Activated CD4-positive, alpha-beta memory T cell treated with anti-CD3 and anti-CD28 coated beads for 36 hours (primary cell): ENCODE measurements at places on chromosomes 2 and 18. TPM values are rescaled to one million over a fixed set of nuclear protein-coding genes. Genes with fewer than 3 reads are reported as not detected.

- no peak overlapping the region for H3K27ac ChIP-seq
- H3K4me1 ChIP-seq = no peaks in the 10 kb centered on the region
- H3K36me3 ChIP-seq = no peaks in the 10 kb centered on the region
- no peak overlapping the region for H3K4me3 ChIP-seq
- no peak for DNase-seq
These were observed 303.3 kb upstream of the GULP1 start for GRCh38 chr2:187988348-187988747.

- H3K36me3 ChIP-seq = no peaks in the 10 kb centered on the region
- H3K4me1 ChIP-seq = no peaks in the 10 kb centered on the region
- no peak overlapping the region for H3K27ac ChIP-seq
- no peak overlapping the region for H3K4me3 ChIP-seq
These were observed 18.3 kb downstream of the FHL2 start for GRCh38 chr2:105380432-105381100.

DNA sequence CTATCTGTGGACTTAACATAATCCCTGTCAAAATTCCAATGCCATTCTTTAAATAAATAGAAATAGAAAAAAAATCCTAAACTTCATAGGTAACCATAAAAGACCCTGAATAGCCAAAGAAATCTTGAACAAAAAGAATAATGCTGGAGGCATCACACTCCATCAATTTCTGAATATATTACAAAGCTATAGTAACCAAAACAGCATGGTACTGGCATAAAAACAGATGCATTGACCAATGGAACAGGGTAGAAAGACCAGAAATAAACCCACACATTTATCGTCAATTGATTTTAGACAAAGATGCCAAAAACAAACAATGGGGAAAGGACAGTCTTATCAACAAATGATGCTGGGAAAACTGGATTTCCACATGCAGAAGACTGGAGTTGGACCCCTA lies 205.7 kb downstream of the VAPA start:
- no peak overlapping the region for H3K27ac ChIP-seq
- H3K36me3 ChIP-seq = no peaks in the 10 kb centered on the region
- no peak for DNase-seq
- H3K4me3 ChIP-seq = no peak overlapping the region
- peaks cover 3% of the 10 kb centered on the region for H3K27me3 ChIP-seq
- H3K4me1 ChIP-seq = peaks cover 18% of the 10 kb centered on the region

GRCh38 chr2:238462782-238463396 lies 36.2 kb downstream of the ASB1 start:
- H3K27me3 ChIP-seq = no peaks in the 10 kb centered on the region
- no peak for DNase-seq
- H3K27ac ChIP-seq = no peak overlapping the region
- no peaks in the 10 kb centered on the region for H3K4me1 ChIP-seq

DNA sequence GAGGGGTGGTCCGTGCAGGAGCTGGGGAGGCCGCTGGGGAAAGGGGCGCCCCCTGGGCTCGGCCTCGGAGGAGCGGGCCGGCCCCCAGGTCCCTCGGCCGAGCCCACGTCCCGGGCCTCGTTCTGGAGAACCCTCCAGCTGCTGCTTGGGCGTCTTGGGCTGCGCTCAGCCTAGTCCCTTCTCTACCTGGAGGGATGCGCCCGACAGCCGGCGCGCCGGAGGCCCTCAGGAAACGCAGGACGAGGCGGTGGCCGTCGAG lies 293 bp upstream of the D2HGDH start:
- no peaks in the 10 kb centered on the region for H3K27me3 ChIP-seq
- H3K27ac ChIP-seq = no peak overlapping the region
- H3K4me3 ChIP-seq = peak overlapping the region; percentile 61
- DNase-seq = no peak

GRCh38 chr18:46615720-46616119 lies 41.3 kb downstream of the LOXHD1 start:
- peaks cover 5% of the 10 kb centered on the region for H3K27me3 ChIP-seq
- H3K36me3 ChIP-seq = no peaks in the 10 kb centered on the region
- DNase-seq = no peak
- H3K27ac ChIP-seq = no peak overlapping the region

DNA sequence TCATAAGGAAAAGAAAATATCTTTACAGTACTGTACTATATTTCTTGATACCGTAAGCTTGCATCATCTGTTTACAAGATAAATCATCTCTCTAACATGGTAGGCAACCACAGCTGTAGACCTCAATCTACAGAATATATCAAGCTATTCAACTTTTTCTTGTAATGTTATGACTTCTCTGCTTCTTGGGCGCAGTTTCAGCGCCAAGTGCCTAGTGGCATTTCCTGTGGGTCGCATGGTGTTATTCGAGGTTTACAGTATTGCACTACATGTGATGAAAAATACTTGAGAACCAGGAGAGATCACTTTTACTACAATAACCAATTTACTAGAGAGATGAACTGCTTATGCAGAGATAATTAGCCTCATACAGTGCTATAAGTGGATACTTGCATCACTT lies 34.0 kb upstream of the SESTD1 start:
- H3K27ac ChIP-seq = no peak overlapping the region
- no peak for DNase-seq
- H3K4me3 ChIP-seq = no peak overlapping the region
- no peaks in the 10 kb centered on the region for H3K4me1 ChIP-seq
- no peaks in the 10 kb centered on the region for H3K36me3 ChIP-seq

AQP12B gene
- total RNA-seq = not detected

CAPN14 gene
- 0.39 TPM for total RNA-seq

- H3K36me3 ChIP-seq = no peaks in the 10 kb centered on the region
- H3K4me1 ChIP-seq = no peaks in the 10 kb centered on the region
- H3K27me3 ChIP-seq = peaks cover 8% of the 10 kb centered on the region
- H3K27ac ChIP-seq = no peak overlapping the region
These were observed 151.0 kb downstream of the MREG start for GRCh38 chr2:215862351-215862771.

GRCh38 chr2:232817756-232818155 lies 41.4 kb upstream of the KCNJ13 start:
- peaks cover 32% of the 10 kb centered on the region for H3K36me3 ChIP-seq
- no peak overlapping the region for H3K4me3 ChIP-seq
- H3K27ac ChIP-seq = no peak overlapping the region
- no peak for DNase-seq

DNA sequence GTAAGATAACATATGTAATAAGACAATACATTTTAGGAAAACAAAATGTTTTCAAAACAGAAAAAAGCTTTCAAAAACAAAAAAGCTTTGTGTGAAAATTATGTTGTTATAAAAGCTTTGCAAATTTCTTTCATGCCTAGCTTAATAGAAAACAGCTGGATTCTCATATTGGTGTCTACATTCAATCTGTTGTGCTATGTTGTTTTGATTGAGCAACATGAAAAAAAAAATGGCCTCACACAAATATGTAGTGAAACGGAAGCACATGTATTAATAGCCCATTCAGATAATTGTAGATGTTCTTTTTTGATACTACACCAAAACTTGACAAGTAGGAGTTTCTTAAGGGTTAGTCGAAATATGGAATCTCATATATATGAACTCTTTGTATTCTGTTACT lies 197.5 kb downstream of the ZEB2 start:
- no peak overlapping the region for H3K4me3 ChIP-seq
- peaks cover 64% of the 10 kb centered on the region for H3K4me1 ChIP-seq
- DNase-seq = no peak
- H3K36me3 ChIP-seq = no peaks in the 10 kb centered on the region

GRCh38 chr2:20397811-20398447 lies 47.3 kb upstream of the PUM2 start:
- no peak overlapping the region for H3K4me3 ChIP-seq
- no peak overlapping the region for H3K27ac ChIP-seq
- peaks cover 6% of the 10 kb centered on the region for H3K27me3 ChIP-seq
- no peaks in the 10 kb centered on the region for H3K4me1 ChIP-seq
- no peak for DNase-seq

SIX3 gene
- total RNA-seq = not detected
